Glomerular endothelial cell (primary cell): ENCODE measurements at places on chromosomes 1 and 21. TPM values are rescaled to one million over a fixed set of nuclear protein-coding genes. Genes with fewer than 3 reads are reported as not detected.

F13B gene
- total RNA-seq = not detected in 2 replicates

TDRD5 gene
- total RNA-seq = not detected in 2 replicates

DEPDC1 gene
- 2.1 and 6.0 TPM in 2 replicates for total RNA-seq

PTPN7 gene
- total RNA-seq = 1.2 TPM in 1 of 2 replicates, not detected in the other

AJAP1 gene
- total RNA-seq = 0.06 and 1.5 TPM in 2 replicates

ILDR2 gene
- 0.53 TPM in 1 of 2 replicates, not detected in the other for total RNA-seq

CFHR4 gene
- not detected in 2 replicates for total RNA-seq

C1orf159 gene
- total RNA-seq = 13.5 and 32.1 TPM in 2 replicates

TMEM183A gene
- 55.4 and 58.7 TPM in 2 replicates for total RNA-seq

LCE3E gene
- not detected in 2 replicates for total RNA-seq

CA14 gene
- not detected in 2 replicates for total RNA-seq

ITLN1 gene
- total RNA-seq = not detected in 2 replicates

FBXO2 gene
- 0.12 and 0.92 TPM in 2 replicates for total RNA-seq

LDLRAD1 gene
- total RNA-seq = not detected in 2 replicates

ZNF695 gene
- total RNA-seq = 0.87 and 2.3 TPM in 2 replicates

PCSK9 gene
- 0.97 and 2.6 TPM in 2 replicates for total RNA-seq

OR2T11 gene
- not detected in 2 replicates for total RNA-seq

SHE gene
- total RNA-seq = 47.3 and 52.3 TPM in 2 replicates

SPRR2G gene
- total RNA-seq = not detected in 2 replicates
